ENCODE measurements at places on chromosomes 11 and 22. TPM values are rescaled to one million over a fixed set of nuclear protein-coding genes. Genes with fewer than 3 reads are reported as not detected.

GRCh38 chr11:69572861-69573260 lies 68.1 kb upstream of the CCND1 start:
- no peak for DNase-seq

GRCh38 chr11:33027846-33028536 lies 11.4 kb upstream of the TCP11L1 start:
- no peak for DNase-seq

DNA sequence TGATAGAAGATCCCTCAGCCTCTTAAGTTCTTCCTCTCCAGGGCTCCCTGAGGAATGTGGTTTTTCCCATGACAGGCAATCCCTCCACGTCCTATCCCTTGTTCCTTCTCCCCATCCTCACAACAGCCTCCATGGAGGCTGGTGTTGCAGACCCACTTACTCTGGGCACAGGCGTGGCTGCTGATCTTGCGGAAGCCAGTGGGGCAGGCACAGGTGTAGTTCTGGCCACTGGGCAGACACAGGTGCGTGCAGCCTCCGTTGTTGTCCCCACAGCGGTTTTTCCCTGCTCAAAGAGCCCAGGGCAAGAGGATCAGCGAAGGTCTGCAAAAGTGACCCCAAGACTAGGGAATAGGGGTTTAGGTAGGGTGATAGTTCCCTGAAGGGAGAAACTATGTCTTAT lies 29.1 kb downstream of the LRP4 start:
- DNase-seq: no peak

DNA sequence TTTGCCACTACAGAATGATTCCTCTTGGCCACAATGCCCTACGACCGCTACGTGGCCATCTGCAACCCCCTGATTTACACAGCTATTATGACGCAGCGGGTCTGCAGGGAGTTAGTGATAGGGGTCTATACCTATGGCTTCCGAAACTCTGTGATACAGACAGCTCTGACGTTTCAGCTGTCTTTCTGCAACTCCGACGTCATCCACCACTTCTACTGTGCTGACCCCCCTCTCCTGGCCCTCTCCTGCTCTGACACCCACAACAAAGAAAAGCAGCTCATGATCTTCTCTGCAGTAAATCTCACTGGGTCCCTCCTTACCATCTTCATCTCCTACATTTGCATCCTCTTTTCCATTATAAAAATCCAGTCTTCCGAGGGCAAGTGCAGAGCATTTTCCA lies 52.3 kb upstream of the OR5P2 start:
- DNase-seq: no peak

The MMP8 gene
- polyA plus RNA-seq: 0.05 TPM

The IFTAP gene
- polyA plus RNA-seq: 54.8 TPM

DNA sequence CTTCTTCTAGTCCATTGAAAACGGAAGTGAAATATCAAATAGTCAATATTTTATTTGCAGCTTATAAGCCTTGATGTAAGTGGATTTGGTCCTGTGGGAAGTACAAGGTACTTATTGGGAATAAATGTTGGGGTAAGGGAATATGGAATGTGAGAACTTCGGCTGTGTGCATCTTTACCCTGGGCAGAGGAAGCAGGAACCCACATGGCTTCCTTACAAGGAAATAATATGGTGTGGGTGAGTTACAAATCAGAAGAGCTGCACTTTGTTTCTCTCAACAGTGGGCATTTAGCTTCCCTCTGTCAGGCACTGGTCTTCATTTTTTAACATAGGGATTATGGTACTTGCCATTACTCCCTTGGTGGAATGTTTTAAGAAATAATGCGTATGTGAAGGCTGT lies 77.9 kb downstream of the SCN3B start:
- no peak for DNase-seq

DNA sequence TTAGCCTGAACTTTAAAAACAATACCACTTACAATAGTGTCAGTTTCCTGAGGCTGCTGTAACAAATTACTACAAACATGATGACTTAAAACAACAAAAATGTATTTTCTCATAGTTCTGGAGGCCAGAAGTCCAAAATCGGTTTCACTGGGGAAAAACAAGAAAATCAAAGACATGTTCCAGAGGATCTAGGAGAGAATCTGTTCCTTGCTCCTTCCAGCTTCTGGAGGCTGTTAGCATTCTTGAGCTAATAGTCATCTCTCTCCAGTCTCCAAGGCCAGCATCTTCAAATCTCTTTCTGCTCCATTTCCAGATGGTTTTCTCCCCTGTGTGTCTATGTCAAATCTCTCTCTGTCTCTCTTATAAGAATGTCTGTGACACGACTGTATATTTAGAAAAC lies 67.6 kb upstream of the TEAD1 start:
- no peak for DNase-seq

GRCh38 chr11:42841556-42841955 lies 470.2 kb upstream of the API5 start:
- DNase-seq: no peak

DNA sequence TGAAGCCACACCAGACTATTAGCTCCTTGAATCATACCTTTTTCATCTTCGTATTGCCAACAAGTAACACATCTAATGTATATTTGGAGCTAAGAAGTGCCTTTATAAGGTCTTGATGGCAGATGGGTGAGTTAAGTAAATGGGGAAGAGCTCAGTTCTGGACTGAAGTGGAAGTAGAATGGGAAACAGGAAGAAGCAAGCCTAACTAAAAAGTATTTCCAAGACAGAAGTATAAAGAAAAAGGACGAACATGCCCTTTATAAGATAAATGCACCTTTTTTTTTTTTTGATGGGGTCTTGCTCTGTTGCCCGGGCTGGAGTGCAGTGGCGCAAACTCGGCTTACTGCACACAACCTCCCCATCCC lies 14.5 kb downstream of the CRTAM start:
- DNase-seq: no peak

DNA sequence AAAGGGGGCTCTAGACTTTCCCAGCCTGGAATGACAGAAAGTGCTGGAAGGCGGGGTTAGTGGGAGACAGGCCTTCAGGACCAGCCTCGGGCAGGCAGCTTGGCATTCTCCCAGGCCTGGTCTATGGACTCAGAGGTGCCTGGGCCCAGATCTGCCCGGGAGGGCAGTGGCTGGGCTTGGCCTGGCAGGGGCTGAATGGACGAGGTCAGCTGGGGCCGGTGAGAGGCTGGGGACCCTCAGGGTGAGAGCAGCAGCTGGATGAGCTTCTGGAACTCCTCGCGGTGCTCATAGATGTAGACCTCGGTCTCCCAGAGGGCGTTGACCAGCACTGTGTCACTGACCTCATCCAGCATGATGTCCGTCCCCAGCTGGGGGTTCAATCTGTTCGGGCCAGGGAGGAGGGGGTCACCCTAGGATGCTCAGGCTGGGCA lies 1.5 kb upstream of the BAIAP2L2 start:
- no peak for DNase-seq

The DNAJB13 gene
- 4.4 TPM for polyA plus RNA-seq

The DMC1 gene
- 5.3 TPM for polyA plus RNA-seq

DNA sequence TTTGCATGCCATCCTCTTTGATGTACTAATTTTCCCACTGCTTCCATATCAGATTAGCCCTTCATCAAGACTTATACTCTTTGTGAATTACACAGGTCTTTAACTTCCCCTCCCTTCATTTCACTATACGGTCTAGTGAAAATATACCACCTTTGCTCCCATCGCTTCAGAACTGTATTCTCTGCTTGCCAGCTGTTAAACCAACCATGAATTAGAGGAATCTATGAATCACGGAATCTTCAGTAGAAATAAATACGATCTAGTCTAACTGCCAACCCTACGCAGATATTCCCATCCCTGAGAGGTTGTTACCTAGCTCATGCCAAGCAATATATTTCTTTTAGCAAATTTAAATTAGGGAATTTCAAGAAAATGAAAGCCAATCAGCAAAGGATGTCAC lies 177.8 kb upstream of the MPPED2 start:
- DNase-seq: no peak

DNA sequence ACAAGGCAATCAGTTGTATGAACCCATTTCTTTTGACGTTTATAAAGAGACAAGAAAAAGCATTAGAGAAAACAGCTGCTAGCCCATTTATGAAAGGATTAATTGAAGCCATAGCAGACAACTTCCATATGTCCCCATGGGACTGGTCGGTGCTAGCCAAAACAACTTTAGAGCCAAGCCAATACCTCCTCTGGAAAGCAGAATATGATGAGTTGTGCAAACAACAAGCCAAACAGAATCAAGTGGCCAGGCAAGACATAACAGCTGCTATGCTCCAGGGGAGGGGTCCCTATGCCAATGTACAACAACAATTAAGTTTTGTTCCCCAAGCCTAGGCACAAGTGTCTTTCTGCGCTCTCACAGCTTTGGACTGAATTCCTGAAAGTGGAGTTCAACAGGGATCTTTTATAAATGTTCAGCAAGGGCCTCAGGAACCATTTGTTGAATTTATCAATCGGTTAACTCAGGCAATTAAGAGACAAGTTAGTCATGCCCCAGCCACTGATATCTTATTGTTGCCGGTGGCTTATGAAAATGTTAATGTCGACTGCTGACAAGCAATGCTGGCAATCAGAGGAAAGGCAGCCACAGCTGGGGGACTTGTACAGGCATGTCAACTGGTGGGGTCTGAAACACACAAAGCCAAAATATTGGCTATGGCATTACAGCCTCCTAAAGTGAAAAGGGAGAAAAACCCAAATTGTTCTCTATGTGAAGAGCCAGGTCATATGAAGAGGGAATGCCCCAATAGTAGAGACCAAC lies 1593.1 kb upstream of the TENM4 start:
- DNase-seq: no peak

DNA sequence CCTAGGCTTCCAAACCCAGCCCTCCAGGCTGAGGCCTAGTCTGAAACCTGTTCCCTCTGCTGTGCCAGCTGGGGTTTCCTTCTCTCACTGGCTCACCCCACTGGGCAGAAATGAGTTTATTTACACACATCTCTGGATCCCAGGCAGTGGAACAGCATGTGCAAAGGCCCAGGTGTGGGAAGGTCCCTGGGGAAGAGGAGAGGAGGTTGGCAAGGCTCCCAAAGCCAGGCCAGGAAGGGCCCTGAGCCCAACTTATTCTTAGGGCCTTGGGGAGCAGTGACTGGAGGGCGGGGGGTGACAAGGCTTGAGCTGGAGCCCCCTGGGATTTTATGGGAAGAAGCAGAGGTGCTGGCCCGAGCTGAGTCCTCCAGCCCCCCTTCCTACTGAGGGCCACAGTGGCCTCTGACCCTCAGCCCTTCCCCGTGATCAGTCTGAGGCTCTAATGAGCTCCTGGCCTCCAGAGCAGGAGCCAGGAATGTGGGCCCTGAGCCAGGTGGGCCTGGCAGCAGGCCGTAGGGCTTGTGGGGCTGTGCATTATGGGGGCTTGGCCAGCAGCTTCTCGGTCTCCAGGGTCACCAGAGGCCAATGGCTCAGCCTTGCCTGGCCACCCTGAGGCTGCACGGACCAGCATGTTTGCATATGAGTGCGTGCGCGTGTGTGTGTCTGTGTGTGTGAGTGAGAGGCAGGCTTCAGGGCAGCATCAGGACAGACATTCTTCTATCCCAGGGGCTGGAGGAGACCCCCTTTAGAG lies 2.9 kb downstream of the MYO7A start:
- DNase-seq: no peak

DNA sequence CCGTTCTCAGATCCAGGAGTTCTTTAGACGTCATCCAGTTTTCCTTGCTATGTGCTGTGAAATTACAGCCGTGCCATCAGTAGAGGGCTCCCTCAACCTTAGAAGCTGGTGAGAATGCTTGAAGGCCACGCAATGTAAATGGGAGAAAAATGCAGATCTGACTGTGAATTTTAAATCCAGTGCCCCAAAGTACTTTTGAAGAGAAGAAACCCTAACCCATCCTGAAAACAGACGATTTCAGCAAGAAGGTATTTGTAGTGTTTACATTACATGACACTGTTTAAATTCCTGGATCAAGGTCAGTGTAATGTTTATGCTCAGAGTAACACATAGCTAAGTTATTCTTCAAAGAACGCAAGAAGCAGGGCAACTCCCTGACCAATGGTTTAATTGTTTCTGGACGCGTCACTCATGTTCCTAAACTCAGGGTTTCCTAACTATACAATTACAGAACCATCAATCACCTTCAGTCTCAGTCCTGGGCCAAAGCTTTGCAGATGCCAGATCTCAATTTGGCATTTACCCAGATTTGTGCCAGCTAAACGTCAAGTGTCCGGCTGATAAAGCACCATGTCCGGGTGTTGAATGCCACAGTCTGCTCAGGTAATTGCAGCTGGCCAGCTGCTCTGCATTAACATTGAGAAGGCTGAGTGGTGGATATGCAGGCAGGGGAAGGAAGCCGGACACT lies 38.2 kb downstream of the ADAMTS8 start:
- no peak for DNase-seq

The GAS2 gene
- polyA plus RNA-seq: 15.7 TPM

- DNase-seq: no peak
Observed at GRCh38 chr22:42962295-42963230, 52.4 kb downstream of the PACSIN2 start.

DNA sequence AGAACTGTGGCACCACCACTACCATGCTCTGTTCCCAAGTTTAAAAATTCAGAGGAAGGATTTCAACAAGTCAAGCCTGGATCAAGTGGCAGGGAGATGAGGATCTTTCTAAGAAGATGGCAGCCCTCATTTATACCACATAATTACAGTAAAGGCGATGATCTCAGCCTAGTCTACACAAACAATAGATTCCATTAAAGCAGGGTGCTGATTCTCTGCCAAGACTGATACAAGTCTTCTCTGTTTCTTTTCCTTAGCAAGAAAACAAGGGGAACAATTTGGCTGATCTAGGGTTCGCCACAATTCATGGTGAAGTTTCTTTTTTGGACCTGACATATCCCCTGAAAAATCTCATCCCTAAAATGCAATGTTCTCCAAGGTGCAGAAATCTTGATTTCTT lies 73.9 kb downstream of the PPFIBP2 start:
- no peak for DNase-seq

- no peak for DNase-seq
Observed at GRCh38 chr22:17606496-17606895, 22.1 kb downstream of the ATP6V1E1 start.

The RTN4RL2 gene
- polyA plus RNA-seq: 2.8 TPM
